ENCODE measurements at places on chromosomes 4 and X.

- no peak for DNase-seq
These were observed 37.5 kb downstream of the KDR start for GRCh38 chr4:55087913-55088260.

- DNase-seq, result no peak
These were observed 37.9 kb downstream of the SUPT20HL2 start for GRCh38 chrX:24276015-24276414.

DNA sequence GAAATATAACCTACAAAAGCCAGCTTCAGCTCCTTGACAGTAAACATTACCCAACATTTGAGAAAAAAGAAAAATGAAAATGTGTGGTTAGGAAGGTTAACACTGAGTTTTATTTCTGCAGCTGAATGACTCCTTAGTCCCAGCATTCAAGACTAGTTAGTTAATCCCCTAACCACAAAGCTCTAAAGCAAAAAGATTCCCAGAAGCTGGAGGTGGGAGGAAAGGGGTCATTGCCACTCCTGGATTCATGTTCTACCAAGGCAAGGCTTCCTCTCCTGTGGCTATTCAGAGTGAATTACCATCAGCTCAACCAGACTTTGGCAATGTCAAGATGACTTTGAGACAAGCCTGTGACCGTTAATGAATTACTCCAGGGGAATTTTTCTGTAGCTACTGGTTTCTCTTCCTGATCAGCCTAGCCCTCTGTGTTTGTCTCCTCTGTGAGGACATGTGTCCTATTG is 63.6 kb downstream of the HADH start:
- no peak for DNase-seq

- DNase-seq, result no peak
These were observed 121.9 kb downstream of the BEND2 start for GRCh38 chrX:18098763-18099162.

DNA sequence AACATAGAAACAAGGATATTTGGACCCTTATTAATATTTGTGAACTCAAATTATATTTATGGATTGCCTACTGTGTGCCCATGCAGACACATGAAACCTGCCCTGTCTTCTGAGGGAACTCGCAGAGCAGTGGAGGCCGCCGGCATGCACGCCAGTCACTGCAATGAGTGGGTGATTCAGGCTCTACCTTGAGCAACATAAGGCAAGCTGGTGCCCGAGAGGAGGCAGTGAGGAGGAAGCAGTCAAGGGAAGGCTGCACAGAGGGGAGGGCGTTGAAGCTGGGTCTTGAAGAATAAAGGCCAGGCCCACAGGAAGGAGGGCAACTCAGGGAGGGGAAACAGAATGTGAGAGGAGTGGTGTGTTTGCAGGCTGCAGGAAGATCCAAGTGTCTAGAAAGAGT is 52.8 kb downstream of the PPEF2 start:
- peak; percentile 39 for DNase-seq

GRCh38 chrX:95754411-95754810 is 930.2 kb upstream of the DIAPH2 start:
- DNase-seq, result no peak

GRCh38 chr4:128915544-128915943 is 106.0 kb downstream of the JADE1 start:
- DNase-seq, result no peak

DNA sequence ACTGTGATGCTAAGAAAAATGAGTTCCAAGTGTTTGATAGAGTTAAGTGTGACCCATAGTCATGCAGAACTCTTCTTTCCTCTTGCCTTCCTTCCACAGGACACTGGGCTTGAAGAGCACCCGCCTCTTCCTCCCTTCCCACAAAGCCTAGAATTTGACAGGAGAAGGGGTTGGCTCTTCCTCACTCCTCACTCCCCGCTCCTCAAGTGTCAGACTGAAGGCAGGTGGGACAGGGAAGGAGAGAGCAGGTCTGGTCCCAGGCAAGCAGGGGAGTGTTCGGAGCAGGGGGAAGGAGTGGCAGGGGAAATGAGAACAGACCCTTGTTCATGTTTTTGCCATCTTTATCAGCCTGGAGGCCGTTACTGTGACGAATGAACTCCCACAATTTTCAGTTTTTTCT is 10.7 kb downstream of the MAGED2 start:
- DNase-seq, result no peak

DNA sequence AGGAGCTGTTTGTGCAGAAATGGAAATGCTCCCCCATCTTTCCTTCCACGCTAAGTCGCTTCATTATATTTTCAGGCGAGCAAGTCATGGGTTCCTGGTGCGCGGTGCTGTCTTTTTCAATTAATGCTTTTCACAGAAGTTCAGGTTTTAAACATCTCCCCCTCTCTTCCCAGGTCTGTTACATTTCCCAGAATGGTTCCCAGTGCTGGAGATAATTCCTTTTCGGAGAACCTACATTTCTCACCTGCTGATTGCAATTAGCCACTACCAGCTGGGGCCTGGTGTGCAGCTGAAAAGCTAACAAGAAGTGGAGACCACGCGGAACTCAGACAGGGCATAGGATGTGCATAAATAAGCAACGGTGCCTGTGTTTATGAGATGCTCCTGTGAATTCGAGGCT is 217.8 kb downstream of the MID1IP1 start:
- DNase-seq, result no peak

DNA sequence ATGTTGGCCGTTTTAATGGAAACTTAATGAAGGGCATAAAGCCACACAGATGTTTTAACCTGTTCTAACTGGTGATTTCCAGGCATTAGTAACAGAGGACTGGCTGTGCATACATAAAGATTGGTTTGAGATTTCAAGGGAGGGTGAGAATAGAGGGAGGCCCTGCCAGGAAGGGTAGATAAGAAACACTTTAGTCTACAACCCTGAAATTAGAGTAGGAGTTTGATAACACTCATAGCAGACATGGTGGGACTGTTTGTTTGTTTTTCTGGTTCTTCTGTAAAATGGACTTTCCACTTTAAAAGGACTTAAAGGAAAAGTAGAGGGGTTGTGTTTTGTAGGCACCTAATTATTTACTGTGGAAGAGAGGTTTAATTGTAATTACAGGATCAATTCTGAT is 16.2 kb downstream of the SLC4A4 start:
- DNase-seq, result no peak
